ENCODE measurements at places on chromosomes 1 and 21.

DNA sequence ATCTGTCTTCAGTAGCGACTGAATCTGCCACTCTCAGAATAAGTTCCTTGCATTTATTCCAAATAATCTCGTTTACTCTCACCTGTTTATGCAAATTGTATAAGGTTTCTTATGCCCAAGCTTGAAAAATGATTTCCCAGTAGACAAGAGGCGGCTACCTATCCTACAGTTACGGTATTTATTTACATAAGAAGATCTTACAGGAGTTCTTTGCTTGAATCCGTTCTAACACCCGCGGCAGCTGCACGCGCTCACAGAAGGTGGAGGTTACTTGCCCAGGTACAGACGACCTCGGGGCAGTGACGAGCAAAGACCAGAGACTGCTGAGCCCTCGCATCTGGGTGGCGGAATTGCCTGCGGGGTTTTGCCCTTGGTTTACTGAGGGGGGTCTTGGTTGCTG lies 79.9 kb downstream of the SKI start:
- DNase-seq, result no peak

- DNase-seq, result peak; percentile 75
Measured at GRCh38 chr1:156920233-156921052, at the start of gene LRRC71. TSS of gene LRRC71 (plus strand) at chr1:156920632. CDS start at chr1:156920804, 172 bp downstream.

DNA sequence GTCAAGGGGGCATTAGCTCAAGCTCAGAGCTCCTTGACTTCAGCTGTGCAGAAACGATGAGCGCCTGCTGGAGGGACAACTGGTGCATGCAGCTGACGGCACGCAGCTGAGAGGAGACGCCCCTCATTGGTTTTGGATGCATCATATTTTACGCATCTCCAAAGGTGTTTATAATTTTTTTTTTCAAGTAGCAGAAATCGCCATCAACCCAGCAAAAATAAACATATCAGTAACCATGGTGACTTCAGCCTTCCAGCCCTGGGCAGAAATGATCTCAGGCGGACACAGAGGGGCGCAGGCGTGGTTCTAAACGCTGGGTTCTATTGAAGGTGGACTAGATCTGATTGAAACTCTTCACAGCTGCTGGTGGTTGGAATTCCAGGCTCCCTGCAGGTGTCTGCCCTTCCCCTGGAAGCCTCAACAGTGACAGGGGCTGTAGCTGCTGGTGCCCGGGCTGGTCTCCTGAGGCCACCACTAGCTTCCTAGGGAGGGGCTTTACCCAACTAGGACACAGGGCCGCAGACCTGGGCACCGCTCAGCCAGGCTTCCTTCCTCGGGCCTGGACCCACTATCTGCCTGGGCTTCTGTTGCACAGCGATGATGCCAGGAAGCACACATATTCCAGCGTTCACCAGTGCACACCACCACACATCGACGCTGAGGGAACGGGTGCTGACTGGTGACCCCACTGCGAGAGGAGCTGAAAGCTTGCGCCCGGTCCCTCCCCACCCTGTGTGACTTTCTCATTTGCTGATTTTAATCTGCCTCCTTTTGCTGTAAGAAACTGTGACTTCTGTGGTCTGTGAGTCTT lies 63.7 kb upstream of the ABCG1 start:
- DNase-seq, result no peak

- no peak for DNase-seq
Measured at GRCh38 chr1:94165843-94166242, 44.9 kb upstream of the ABCA4 start.

- DNase-seq, result peak; percentile 22
Measured at GRCh38 chr1:154556422-154556821, 2.0 kb downstream of the UBE2Q1 start.

DNA sequence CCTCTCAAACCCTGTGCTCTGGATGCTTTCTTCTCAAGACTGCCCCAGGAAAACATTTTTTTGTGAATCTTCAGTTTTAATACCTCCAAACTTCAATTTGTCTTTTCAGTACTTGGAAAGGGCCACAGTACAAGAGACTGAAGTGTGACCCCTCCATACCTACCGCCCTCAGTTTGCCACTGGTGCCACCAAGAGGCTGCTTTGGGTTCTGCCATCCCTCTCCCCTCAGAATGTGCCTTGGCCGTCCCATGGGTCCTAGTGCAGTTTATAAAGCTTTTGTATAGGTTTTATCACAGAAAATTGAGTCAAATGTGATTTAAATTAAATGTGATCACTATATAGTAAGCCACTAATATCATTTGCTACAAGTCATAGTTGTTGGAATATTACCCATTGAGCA lies 60.8 kb upstream of the PGD start:
- no peak for DNase-seq

DNA sequence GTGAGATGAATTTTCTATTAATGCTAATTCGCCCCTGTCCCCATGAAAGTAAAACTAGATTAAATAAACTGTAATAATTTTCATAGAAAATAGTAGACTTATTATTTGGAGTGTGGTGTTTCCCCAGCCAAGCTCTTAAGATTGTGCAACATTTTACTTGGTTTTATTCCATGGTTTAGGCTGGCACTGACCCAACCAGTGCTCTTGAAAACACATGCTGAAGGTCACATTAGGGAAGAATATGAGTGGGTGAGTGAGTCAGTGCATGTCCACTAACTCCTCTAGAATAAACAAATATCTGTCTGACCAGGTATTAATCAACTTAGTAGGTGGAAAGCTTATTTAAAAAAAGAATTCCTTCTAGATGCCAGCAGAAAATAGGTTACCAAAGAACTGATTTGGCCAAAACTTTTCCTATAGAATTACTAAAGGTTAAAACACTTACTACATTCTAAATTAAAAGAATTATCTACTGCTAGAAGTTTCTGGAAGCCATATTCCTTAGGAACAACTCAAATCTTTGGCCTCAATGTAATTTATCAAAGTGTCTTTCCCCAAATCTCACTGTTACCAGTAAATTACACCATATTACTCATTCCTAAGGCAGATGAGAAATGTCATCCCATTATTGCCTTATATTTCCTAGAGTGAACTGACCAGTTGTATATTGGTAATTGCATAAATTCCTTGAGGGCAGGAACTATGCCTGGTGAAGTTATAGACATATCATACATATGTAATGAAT lies 89.7 kb upstream of the RGS1 start:
- peak; percentile 87 for DNase-seq

- DNase-seq, result peak; percentile 48
Measured at GRCh38 chr1:220300442-220301121, 28.3 kb upstream of the RAB3GAP2 start.

DNA sequence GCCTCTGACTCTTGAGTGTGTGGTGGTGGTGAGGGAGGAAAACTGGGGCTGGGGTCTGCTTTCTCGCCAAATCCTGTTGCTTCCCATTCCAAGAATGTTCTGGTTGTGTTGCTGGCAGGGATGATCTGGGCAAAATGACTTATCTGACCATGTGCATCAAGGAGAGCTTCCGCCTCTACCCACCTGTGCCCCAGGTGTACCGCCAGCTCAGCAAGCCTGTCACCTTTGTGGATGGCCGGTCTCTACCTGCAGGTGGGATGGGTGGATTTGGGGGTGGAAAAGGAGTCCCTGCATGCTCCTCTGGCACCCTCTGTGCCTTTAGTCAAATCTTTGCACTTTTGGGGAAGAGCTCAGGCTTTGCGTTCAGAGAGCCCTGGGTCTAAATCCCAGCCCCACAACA lies 18.1 kb downstream of the CYP4B1 start:
- no peak for DNase-seq

GRCh38 chr1:69569576-69570328 lies 2.0 kb downstream of the LRRC7 start:
- DNase-seq, result no peak

GRCh38 chr1:213491468-213491867 lies 440.4 kb downstream of the RPS6KC1 start:
- no peak for DNase-seq

GRCh38 chr1:24992761-24993211 lies 62.7 kb upstream of the RUNX3 start:
- no peak for DNase-seq

GRCh38 chr21:32207406-32207716 lies 71.5 kb downstream of the MIS18A start:
- no peak for DNase-seq

- no peak for DNase-seq
Measured at GRCh38 chr1:30048905-30049304, 674.5 kb downstream of the MATN1 start.

GRCh38 chr1:1603671-1604373 lies 3.9 kb upstream of the FNDC10 start:
- no peak for DNase-seq

DNA sequence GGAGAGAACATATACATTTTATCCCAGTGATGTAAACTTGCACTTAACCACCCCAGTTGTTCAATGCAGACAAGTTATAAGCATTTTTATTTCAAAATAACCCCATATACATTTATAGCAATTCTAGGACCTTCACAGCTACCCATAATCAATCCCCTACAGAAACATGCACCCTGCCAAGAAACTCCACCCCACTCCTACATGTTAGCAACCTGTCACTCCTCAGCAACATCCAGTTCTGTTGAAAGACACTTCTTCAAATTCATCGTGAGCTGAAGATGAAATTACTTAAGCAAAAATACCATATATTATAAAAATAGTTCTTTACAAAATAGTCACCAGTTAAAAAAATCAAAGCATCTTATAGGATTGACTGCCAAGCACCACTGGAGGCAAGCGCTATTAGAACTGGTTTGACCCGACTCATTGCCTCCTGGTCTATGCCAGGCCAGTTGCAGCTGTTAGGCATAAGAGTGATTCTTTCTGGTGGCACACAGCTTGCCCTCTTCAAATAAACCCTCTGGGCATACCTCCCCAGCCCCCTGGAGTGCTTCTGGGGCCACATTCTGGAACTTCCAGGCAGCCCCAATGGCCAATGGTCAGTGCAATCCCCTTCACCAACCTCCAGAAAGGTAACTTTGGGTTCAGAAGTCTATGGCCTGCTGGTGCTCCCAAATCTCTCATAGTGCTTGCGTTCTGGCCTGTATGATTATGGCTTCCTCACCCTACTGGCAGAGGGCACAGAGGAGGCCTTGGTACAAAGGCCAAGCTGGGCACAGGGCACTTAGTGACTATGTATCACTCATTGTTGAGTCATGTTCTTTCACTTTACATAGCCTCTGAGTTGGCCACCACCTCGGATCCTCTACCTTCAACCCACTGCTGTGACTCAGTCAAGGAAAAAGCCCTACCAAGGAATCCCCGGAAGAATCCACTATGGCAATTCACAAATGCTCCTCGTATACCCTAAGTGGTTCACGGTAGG lies 72.2 kb upstream of the RALGPS2 start:
- DNase-seq, result no peak

DNA sequence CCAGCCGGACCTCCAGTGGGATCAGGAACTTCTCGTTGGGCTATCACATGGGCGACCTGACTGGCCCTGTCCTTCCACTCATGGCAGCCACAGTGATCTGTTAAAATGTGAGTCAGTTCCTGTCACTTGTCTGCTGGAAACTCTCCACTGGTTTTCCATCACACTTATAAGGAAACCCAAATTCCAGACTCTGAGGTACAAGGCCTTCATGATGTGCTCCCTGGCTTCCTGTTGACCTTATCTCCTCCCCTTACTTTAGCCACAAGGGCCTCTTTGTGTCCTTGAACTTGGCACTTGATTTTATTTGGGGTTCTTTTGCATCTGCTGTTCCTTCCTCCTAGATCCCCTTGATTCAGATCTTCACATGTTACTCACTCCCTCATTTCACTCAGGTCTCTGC lies 96.8 kb downstream of the TENT5C start:
- no peak for DNase-seq

DNA sequence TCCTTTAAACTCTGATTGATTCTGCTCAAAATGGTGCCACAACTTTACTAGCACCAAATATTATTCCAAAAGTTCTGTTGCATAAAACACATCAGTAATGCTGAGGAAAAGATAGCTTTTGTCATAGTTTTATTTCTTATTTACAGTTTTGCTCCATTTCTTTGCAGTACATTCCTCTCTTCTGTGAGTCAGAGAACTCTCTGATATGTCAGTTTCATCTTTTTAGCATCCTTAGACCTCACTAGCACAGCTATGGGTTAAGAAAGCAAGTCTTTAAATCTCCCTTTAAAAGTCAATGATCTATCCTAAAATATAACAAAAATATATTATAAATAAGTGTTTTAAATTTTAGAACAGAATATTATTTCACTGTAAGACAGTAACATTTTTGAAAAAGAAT lies 356.6 kb upstream of the SNX7 start:
- no peak for DNase-seq

DNA sequence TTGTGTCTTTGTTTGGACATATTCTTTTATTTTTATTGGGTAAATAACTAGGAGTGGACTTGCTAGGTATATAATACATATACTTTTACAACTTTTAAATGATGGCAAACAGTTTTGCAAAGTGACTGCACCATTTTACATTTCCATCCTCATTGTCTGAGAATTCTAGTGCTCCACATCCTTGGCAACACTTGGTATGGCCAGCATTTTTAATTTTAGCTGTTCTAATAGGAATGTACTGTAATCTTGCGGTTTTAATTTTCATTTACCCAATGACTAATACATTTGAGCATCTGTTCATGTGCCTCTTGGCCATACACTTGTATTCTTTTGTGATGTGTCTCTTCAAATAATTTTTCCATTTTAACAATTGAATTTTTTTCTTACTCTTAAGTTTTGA lies 37.0 kb upstream of the ATP6V1G3 start:
- peak; percentile 34 for DNase-seq

DNA sequence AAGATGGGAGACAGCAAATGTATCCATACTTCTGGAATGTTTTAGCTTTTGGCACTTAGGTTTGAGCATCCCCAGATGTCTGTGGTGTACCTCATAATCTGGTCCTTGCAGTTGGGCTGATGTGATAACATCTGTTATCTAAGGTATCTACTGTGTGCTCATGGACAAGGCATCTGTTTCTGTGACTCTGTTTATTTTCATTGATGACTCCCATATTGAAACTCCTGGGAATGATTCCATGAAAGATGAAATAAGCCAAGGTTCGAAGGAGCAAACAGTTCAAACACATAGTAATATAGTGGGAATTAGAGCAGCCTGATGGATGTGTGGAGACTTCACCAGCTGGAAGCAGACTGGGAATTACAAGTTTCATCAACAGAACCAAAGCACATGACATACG lies 20.7 kb upstream of the TRIM45 start:
- peak; percentile 48 for DNase-seq

- DNase-seq, result no peak
Measured at GRCh38 chr1:62810420-62811274, 26.7 kb downstream of the ATG4C start.

DNA sequence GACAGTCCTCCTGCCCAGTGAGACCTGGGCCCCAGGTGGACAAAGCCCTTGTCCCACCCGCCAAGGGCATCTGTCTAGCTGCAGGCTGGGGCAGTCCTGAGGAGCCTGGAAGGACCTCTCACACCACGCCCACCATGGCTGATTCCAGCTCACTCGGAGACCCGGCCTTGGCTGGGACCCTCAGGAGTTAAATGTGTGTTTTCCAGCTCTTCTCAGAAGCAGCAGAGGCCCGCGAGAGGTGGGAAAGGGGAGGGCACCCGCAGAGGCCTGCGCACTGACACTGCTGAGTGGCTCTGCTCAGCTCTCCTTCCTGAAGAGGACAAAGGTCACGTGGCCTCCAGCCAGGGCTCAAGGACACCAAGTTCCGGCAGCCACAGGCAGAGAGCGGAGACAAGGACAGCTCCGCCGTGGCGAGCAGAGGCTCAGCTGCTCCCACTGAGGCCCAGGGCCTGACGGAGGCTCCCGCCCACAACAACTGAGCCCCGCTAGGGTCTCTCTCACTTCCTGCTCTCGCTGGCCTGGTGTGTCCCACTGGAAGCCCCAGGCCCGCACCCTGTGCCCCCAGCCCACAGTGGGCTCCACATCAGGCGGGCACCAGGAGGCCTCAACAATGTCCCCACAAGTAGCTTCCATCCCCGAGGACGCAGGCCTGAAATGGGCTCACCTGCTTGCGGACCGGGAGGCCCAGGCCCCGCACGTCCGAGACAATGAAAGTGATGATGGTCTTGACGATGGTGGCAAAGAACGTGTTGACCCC lies 16.9 kb downstream of the SLC19A1 start:
- DNase-seq, result no peak

Measured in NCI-H226 (cell line).